ENCODE measurements at places on chromosomes 4 and X.

DNA sequence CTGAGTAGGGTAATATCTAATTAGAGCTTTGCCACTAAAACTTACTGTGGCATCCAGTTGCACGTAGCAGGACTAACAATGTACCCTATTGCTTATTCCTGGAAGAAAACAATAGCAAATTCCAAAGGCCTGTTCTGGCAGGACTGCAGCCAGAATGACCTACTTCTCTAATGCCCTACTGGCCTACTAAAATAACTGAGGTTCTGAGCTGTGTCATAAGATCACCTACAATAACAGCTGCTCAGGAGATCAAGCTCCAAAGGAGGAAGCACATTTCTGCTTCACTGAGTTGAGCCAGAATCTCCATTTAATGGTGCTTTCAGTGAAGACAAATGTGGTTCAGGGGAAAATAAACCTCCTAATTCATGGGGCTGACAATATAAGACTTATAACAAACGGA is 42.2 kb upstream of the CXCL8 start:
- no peak for DNase-seq

GRCh38 chrX:153487590-153488071 is 7.1 kb upstream of the BGN start:
- DNase-seq, result no peak

- DNase-seq, result no peak
Measured at GRCh38 chr4:176435901-176436292, 116.1 kb downstream of the SPCS3 start.

DNA sequence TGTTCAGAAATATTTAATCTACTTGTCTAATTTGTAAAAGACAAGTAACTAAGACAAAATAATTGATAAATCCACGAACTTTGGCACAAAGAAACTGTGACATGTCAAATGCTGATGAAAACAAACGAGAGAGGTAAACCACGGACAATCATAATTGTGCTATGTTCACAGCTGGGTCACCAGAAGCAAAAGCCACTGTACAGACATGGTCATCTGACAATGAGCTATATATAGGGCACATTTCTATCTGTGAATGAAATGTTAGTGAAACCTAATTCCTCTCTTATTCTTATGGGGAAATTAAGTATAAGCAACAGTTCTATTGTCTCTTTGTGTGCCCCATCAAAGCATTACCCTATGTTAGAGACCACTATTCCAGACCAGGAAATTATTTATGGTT is 444.0 kb upstream of the TRAM1L1 start:
- no peak for DNase-seq

DNA sequence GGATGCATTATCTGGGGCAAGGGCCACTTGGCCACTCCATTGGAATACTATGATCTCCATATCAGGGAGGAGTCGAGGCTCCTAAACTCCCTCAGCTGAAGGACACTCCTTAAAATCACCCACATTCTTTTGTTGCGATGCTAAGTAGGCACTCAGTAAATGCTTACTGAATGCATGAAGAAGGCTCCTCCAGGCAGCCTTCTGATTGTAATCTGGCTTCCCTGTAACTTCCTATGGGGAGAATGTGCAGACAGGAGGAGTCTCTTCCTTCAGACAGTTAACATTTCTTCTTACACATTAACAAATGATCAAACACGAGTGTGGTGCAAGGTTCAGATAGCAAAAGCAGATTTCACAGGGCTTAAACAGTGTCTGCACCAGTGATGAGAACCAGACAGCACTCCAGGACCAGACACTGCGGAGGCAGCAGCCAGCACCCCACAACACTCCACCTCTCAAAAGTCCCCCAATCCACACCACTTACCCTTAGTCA is 21.4 kb upstream of the USO1 start:
- DNase-seq, result no peak

DNA sequence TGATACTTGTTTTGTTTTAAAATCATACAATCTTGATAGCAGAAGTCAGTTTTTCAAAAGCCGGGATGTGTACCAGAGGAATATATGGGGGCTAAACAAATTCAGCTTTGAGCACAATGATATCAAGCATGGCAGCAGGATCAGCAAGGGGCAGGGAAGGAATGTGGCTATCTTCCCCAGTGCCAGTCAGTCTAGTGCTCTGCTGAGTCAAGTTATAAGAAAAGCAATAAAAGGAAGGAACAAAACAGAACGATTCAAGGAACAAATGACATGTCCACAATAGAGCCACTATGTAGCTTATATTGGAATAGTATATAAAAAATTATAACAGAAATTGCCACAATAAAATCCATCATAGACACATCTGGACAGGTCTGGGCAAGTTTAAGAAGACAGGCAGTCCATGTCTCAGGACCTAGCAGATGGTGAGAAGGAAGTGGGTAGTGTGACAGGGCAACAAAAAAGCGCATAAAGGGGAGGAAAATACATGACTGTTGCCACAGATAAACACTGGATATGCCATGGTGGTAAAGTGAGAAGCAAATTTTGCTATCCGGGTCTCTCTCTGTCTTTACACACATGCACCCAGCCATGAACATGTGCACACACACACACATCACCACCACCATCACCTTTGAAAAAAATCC is 518.2 kb upstream of the HTR2C start:
- DNase-seq, result no peak

DNA sequence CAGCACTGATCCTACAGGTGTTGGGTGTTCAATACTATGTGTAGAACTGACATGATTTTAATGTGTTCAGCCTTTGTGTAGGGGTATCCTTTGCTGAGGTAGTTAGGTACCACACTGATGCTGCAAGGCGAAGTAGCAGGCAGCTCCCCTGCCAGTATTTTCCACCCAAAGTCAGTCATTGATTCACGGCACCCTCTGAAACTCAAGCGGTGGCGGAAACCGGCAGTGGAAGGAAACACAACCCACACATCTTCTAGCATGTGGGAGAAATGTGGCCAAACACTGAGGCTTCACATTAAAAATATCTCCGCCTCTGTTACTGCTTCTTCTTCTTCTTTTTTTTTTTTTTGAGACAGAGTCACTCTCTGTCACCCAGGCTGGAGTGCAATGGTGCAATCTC is 126.3 kb downstream of the AASDH start:
- no peak for DNase-seq

GRCh38 chr4:8355864-8356565 is 84.5 kb downstream of the ACOX3 start:
- DNase-seq, result no peak

DNA sequence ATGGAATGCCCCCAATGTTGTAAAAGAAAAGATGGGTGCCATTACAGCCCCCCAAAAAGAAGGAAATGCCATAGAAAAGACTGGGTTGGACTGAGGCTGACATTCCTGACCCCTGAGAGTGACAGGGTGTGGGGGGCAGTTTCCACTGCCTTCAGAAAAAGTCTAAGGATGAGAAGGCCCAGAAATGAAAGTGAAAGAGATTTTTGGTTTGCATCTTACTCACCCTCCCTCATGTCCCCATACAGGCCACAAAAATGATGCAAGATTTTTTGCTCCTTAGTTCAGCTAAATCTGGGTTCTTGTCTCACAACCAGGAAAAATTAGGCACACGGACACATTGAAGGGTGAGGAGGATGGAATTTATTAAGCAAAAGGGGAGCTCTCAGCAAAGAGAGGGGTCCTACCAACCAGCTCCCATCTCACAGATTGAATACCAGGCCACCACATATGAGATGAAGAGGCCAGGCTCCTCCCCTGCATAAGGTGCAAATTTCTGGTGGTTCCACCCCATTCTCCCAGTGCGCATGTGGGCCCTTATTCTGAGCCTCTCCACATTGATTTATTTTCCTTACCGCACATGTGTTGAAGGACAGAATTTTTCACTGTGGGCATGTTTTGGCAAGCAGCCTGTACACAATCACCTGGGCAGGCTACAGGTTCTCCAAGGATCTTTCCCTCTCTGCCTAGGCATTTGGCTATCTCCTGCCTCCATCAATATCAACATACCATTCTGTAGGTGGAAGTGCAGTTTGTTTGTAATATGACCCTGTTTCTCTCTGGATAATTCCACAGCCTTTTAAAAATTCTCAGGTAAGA is 18.8 kb downstream of the PPP4R3C start:
- no peak for DNase-seq

- DNase-seq, result no peak
Measured at GRCh38 chr4:13766761-13767540, 139.4 kb upstream of the BOD1L1 start.

DNA sequence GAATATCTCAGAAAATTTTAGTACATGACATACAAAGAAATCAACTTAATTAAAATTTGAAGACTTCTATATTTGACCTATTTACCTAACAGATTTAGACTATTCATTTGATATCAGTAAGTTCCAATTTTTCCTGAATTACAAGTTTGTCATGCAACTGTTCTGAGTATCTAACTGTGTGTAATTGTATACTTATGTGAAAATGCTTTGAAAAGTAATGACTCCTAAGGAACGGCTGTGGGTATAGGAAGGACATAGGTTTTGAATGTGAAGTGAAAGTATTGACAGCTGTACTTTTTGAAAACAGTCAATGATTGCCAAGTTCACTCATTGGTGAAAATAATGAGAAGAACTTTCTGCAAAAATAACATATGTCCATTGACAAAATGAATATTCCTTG is 2.9 kb downstream of the GRIA2 start:
- no peak for DNase-seq

- DNase-seq, result no peak
Measured at GRCh38 chrX:68079961-68080360, 353.3 kb downstream of the OPHN1 start.

- DNase-seq, result peak; percentile 44
Measured at GRCh38 chrX:150365051-150365989, 2.2 kb downstream of the MAMLD1 start.

GRCh38 chr4:130591091-130591490 is 1495.1 kb downstream of the C4orf33 start:
- no peak for DNase-seq
